Ecto neural progenitor cell (in vitro differentiated cells): ENCODE measurements at places on chromosomes 12 and 14.
A peak's percentile ranks its signal among the peaks of the same experiment; 100 is the strongest.

DNA sequence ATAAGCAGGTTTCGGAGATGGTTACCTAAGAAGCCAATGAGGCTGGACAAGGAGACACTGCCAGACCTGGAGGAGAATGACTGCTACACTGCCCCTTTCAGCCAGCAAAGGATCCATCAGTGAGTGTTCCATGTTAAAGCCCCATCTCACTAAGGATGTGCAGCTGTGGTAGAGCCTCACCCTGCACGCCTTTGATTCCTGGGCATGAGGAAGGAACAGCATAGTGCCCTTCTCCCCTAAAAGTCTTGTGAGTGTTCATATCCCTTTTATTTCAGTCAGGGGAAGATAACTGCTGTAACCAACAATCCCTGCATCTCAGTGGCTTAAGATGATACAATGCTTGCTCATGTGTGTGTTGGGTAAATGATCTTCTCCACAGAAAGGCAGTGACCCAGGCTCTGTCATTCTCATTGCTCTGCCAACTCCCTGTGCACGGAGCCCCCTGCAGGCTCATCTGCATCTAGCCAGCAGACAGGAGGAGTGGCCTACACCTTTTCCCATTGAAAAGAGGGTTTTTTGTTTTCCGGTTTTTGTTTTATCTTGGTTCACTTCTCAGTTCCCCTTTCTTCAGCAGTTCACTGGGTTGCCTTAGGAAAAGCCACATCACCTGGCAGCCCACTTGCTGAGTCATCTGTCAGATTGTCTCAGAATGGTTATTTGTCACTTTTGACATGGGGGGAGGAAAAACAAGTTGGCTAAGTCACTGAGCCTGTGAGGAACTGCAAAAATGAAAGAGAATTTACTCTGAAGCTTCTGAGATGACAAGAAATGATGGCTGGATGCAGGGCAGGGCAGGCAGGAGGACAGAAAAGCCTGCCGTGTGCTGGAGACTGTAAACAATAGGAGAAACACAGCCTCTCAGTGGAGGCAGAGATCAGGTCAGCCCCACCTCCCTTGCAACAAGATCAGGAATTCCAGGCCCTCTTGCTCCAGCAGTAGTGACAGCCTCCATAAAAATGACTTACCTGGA is 193.3 kb downstream of the ANO4 start:
- DNase-seq = peak; percentile 73

DNA sequence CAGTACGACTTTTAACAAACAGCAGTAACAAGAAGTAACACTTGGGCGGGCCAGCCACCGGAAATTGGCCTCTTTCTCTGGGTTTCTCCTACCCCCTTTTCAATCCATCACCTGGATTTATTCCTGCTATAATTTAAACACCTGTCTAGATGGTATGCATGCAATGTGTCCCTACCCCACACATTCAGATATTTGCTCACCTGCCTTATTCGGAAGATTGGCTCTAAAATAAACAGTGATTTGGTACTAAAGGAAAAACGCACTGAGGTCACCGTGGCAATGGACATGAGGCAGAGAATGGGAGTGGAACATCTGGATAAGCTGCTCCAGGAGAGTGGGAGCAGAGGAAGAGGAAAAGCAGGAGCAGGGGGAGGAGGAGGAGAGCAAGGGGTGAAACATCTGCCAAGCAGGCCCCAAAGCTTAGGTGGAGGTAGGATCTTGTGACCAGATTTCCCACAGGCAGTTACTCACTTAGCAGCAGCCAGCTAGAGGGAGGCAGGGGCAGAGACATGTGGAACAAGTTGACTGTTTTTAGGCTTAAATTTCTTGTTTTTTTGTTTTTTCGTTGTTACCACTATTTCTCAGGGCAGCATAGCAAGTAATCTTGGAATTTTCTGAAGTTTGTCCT is 150.9 kb downstream of the TTLL5 start:
- no peak for DNase-seq

- no peak for DNase-seq
Measured at GRCh38 chr14:38168416-38168815, 39.3 kb upstream of the SSTR1 start.

DNA sequence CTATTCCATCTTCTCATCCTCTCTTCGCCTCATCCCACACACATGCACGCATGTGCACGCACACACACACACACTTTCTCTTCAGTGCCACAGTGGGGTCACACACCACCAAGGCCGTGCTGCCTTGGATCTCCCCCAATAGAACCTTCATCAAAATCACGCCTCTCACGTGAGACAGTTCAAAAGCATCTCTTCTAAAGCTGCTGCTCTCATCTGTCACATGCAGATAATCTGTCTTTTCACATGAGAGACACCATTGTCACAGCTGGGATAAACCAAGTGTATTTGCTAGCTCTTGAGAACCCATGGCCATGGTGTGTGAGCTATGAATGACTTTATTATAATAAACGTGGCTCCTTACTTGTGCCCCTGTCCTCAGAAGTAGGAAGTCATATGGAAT is 218.7 kb downstream of the EGLN3 start:
- no peak for DNase-seq
